ENCODE measurements at places on chromosomes 1 and 21. TPM values are rescaled to one million over a fixed set of nuclear protein-coding genes. Genes with fewer than 3 reads are reported as not detected.

Gene KRTAP7-1
- not detected for total RNA-seq

Gene PLXNA2
- 0.73 TPM for total RNA-seq

Gene GNG4
- total RNA-seq = under 0.01 TPM

Gene RAB3B
- total RNA-seq = 4.1 TPM

Gene OR2L2
- total RNA-seq = under 0.01 TPM

Gene CFHR3
- total RNA-seq = not detected
